ENCODE measurements at places on chromosomes 4 and X. TPM values are rescaled to one million over a fixed set of nuclear protein-coding genes. Genes with fewer than 3 reads are reported as not detected.

DNA sequence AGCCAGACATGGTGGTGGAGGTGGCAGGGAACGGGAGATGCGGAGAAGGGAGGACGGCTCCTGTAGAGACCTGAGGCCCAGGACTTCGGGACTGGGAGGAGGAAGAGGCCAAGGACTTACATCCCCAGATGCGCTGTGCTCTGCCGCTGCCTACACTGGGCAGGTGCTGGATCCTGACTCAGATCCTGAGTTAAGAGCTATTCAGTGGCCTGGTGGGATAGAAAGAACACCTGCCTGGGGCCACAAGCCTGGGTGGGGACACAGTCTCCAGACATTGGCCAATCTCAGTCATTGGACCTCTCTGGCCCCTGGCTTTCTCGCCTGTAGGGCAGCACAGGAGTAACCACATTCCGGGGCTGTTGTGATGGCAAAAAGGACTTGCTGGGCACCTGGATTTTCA lies 10.9 kb upstream of the MSX1 start:
- DNase-seq, result no peak

The HSFX1 gene
- 0.98 TPM for total RNA-seq

GRCh38 chrX:9535101-9535500 lies 70.2 kb downstream of the TBL1X start:
- no peak for DNase-seq

The MAP3K15 gene
- total RNA-seq, result 0.12 TPM

The TNMD gene
- not detected for total RNA-seq

The EREG gene
- 5.7 TPM for total RNA-seq

The SUPT20HL2 gene
- not detected for total RNA-seq

The XAGE1B gene
- total RNA-seq, result not detected

The UGT2B17 gene
- total RNA-seq, result 4.9 TPM

The CRMP1 gene
- 1.4 TPM for total RNA-seq

DNA sequence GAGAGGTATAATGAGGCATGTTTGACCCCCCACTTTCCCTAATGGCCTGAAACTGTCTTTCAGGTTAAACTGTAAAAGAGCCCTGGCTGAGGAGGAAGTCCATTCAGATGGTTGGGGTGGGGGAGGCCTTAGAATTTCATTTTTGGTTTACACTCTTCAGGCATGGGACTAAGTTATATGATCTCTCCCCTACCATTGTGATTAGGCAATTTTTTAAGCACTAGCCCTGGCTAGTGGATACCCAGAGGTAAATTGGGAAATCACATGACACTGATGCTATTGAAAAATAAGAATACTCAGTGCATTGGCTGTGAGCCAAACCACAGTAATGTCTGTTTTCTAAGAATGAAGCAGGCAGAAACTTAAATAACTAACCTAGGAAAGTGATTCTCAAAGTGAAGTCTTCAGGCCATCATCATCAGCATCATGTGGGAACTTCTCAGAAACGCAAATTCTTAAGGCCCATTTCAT lies 149.7 kb downstream of the RRAGB start:
- DNase-seq, result no peak

The DRD5 gene
- total RNA-seq, result not detected
